C1 segment of cervical spinal cord (tissue), 14 donors: ENCODE measurements at places on chromosomes 6 and 20.

DNA sequence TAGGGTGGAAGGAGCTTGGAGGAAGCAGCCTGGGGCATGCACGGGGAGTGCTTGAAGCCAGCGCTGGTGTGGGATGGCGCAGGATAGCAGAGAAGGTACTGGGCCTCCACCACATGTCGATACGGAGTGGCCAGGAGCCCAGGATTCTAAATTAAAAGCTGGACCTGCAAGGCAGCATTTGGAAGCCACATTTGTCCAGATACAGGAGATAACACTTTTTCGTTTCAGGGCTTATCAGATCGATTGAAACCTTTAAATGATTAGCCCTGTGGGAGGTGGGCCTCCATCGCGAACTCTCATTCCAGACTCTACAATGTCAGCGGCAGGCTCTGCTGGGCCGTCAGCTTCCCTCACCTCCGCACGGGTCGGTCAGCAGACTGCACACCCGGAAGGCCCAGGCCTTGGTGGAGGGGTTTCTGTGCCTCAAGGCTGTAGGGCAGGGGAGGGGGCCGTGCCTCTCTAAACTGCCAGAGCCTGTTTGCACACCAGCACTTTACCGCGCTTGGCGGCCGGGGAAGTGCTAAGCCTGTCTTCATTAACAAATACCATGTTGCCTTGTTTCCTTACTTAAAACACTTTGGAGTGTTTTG, 17.9 kb downstream of the EDN3 start:
- no peak for DNase-seq

GRCh38 chr6:45494416-45495135, 116.8 kb upstream of the SUPT3H start:
- DNase-seq, result no peak

DNA sequence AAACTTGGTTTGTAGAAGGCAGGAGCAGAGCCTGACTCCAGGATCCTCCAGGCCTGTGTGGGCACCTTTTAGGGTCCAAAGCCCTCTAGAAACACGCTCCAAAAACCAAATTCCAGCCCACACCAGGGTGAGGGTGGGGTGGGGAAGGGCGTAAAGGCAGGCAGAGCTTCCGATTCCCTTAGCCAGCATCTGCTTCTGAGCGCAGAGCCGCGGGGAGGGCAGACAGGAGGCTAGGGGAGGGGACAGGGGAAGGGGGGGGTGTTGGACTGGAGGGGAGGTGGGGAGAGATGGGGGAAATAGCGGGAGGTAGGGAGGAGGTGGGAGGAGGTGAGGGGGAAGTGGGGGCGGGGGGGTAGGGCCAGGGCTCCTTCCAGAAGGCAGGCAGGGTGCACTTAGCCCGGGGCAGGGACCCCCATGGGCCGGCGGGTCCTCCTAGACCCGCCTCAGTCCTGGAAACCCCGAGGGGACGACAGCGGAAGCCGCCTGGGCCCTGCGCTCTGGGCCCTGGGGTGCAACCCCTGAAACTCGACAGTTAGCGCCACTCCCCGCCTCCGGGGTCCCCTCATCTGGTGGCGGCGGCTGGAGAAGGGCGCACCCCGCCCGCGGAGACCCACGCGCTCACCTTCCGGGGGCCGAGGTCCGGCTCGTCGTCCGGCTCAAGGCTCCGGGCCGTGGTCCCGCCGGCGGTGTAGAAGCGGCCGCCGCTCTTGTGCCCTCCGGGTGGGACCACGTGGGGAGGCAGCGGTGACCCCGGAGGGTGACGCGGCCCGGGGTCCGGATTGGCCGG, 22.0 kb upstream of the FRMD1 start:
- no peak for DNase-seq

GRCh38 chr20:39282619-39283092, 320.5 kb downstream of the DHX35 start:
- DNase-seq, result no peak

- DNase-seq, result no peak
Observed at GRCh38 chr20:10642856-10643559, 30.8 kb downstream of the JAG1 start.

GRCh38 chr6:43600595-43600994, 24.6 kb downstream of the POLH start:
- DNase-seq, result no peak

- DNase-seq, result no peak
Observed at GRCh38 chr6:15751721-15752350, 89.0 kb upstream of the DTNBP1 start.

DNA sequence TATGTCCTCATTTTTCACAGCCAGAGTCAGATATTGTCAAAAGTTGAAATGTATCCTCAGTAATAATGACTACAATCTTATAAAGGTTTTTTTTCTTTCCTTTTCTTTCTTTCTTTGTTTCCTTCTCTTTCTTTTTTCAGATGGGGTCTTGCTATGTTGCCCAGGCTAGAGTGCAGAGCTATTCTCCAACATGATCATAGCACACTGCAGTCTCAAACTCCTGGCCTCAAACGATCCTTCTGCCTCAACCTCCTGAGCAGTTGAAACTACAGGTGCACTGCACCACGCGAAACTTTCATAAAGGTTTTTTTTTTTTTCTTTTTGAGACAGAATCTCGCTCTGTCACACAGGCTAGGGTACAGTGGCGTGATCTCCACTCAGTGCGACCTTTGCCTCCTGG, 31.1 kb upstream of the FOXA2 start:
- no peak for DNase-seq

DNA sequence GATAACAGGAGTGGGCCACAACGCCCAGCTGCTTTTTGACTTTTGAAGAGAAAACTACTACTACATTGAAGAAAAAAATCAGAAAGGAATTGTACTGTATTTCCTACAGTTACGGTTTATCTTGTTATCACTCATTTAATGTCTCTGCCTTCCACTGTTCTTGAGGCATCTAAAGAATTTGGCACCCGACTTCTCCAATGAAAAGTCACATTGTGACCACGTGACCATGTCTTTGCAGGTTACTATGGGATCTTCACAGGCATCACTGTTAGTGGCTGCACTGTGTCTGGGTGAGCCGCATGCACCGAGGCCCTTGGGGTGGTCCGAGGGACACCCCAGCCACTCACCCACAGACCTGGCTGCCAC, 26.8 kb downstream of the RRBP1 start:
- no peak for DNase-seq

GRCh38 chr6:107657755-107658461, 166.2 kb downstream of the SCML4 start:
- peak; percentile 52 for DNase-seq

- DNase-seq, result no peak
Observed at GRCh38 chr6:108966855-108967755, 118.9 kb downstream of the ARMC2 start.

- DNase-seq, result no peak
Observed at GRCh38 chr20:17350321-17350720, 123.5 kb downstream of the PCSK2 start.

DNA sequence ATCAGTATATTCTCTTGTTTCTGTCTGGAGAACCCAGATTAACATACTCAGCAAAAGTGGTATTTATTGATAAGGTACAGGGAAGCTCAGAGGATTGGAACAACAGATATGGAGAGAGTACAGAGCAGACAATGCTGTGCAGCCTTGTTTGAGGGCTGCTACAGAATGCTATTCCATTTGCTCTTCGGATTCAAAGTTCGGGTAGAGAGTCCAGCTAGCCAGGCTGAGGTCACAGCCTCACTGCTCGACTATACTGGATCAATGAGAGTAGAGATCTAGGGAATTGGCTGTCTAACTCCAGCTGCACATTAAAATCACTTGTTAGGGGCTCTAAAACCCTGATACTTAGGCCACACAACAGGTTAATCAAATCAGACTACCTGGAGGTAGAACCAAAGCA, 200.1 kb upstream of the BTBD3 start:
- DNase-seq, result no peak

DNA sequence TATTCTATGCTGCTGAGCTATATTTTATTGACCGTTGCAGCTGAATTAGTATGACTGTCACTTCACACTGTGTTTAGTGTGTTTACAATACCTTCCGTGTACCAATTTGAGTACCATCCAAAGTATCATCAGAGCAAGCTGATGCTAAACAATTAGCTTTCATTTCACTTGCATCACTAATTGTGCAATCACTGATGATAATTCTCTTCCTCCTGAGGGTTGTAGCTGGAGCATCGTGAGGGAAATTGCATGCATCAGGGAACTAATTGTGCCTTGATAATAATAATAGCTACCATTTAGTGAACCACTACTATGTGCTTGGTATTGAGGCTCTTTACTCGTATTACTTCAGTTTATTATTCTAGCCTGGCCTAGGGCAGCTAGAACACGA, 384.8 kb upstream of the SOX4 start:
- no peak for DNase-seq

DNA sequence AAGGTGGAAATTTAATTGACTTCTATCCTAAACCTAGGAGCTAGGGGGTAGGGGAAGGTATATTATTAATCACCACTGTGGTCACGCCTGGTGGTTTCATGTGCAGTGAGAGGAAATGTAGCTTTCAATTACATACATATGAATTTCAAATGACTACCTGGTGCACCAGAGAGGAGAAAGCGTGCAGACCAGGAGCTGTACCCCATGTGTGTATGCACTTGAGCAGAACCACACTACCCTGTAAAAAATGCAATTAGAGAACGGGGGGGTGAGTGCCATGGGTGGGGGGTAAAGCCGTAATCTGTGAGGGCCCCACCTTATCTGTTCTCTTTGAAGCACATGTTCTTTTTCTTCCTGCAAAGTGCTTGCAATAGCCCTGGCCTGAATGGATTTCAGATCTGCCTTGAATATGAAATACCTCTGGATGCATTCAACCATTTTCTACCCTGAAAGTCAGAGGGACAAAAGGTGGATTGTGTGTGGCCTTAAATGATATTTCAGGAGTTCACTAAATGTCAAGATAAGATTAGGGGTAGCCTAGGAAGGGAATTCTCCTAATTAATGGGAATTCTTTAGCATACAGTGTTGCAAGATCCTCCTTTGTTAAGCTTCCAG, 30.9 kb upstream of the EDN3 start:
- no peak for DNase-seq

DNA sequence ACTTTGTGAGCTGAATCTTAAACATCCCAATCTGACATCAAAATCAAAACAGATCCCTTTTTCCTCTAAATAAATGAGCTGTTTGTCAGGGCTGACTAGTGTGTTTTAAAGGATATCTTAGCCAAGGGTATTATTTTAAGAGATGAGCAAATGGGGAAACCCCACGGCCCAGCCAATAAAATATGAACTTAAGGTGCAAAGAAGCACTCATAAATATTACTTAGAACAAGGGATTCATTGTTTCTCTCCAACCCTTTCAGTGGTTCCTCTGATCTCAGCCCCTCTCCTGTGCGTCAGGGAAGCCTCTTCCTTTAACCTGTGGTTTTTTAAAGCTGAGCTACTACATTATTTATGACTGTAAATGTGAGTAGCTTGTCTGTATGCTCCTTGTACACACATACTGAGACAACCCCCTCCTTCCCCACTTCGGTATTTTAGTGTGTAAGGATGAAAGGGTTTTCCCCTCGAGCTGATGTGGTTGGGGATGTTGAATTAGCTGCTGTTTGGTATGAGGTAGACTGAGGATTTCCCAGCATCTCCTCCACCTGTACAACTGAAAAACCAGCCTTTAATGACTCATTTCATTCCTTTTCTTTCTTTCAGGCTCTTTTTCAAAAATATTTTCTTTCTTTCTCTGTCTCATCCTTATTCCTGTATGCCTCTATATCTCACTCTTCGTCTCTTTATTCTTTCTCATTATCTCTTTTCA, 6.5 kb downstream of the BMP5 start:
- no peak for DNase-seq

GRCh38 chr6:11802886-11803590, 24.4 kb upstream of the ADTRP start:
- no peak for DNase-seq

- no peak for DNase-seq
Observed at GRCh38 chr6:89452281-89452680, 19.3 kb downstream of the ANKRD6 start.

GRCh38 chr6:149922642-149923326, at the start of gene RAET1G:
Gene RAET1G (minus strand): TSS chr6:149923121. CDS start chr6:149923010, 111 bp downstream.
- DNase-seq, result peak; percentile 24

GRCh38 chr6:125631165-125631564, 118.3 kb upstream of the HEY2 start:
- DNase-seq, result no peak

- DNase-seq, result no peak
Observed at GRCh38 chr6:68364271-68364805, 270.7 kb upstream of the ADGRB3 start.

GRCh38 chr6:97812940-97813339, 529.9 kb upstream of the MMS22L start:
- no peak for DNase-seq

- DNase-seq, result no peak
Observed at GRCh38 chr6:116392132-116393013, 21.6 kb downstream of the DSE start.

DNA sequence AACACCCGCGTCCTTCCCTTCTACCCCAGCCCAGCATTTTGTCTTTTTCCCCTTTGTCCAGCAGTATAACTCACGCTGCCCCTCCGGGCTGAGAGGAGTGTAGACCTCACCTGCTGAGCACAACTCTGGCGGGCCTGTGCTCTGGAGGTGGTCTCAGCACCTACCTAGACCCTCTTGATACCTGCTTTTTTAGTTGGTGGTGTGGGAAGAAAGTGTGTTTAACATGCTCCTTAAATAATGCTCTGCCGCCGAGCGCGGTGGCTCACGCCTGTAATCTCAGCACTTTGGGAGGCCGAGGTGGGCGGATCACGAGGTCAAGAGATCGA, 1.4 kb upstream of the TRIM26 start:
- DNase-seq, result no peak

DNA sequence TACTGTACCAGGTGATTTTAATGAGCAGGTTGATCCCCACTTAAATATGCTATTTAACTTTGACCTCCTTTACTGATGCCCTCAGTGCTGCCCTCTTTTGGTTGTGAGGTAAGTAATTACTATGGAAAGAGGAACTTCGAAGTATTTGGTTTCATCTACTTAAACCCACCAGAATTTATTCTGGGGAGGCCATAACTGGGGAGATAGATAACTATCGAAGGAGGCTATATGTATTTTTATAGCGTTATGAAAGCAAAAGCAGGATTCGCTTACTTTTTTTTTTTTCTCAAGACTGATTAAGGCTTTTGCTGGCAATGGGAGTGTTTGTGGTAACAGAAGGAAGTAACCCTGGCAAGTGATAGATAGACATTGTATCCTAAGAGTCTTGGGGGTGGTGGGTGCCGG, 168.9 kb upstream of the CENPW start:
- DNase-seq, result no peak

GRCh38 chr6:16224409-16224808, 14.0 kb upstream of the GMPR start:
- no peak for DNase-seq

DNA sequence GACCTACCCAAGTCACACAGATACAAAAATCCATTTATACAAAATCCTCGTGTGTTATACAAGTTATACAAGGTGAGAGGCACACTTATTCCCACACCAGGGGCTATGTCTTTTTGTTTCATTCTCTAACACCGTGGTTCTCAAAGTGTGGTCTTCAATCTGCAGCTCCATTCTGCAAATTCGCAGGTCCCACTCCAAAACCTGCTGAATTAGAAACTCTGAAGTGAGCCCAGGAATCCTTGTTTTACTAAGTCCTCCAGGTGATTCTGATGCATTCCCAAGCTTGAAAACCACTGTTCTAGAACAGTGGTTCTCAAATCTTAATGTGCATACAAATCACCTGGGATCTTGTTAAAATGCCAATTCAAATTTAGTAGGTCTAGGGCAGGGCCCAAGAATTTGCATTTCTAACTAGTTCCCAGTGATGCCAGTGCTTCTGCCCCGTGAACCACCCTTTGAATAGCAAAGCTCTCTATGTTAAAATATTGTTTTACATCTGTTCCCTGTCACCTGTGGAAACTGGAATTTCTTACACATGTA, 35.1 kb downstream of the LRFN2 start:
- DNase-seq, result no peak
